ENCODE measurements at places on chromosomes 7 and 10.
A peak's percentile ranks its signal among the peaks of the same experiment; 100 is the strongest.

GRCh38 chr7:32191305-32191704, 121.1 kb upstream of the PDE1C start:
- DNase-seq = no peak

DNA sequence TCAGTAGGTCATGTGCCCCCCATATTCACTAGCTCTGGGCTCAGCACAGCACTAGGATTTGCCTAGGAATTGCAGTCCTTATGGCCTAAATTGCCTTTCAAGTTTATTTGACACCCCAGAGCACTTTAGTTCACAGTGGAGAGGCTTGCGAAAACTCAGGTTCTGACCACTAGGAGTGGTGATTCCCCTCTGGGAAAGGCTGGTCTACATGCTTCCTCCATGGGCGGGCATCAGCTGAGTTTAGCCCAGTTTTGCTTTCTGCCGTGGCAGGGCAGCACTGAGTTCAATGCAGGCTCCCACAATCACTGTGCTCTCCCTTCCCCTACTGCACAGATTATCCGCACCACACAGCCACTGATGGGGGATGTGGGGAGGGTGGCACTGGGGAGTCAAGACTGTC, 94.4 kb downstream of the ADCYAP1R1 start:
- DNase-seq = no peak

DNA sequence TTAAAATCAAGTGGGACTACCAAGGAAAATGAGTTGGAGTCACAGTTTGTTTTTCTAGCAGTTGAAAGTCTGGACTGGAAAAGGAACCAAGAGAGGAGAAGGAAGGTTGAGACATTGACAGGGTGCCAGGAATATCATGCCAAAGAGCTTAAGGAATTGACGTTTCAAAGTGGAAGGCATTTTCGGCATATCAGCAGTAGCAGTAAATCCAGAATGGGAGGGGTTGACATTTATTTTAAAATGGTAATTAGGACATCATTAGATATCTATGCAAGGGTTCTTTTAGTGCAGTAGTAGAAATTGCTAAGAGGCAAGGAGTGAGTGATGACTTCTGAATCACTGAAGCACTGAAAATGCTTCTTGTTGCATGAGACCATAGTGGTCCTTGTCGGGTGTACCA, 335.9 kb upstream of the PLXDC2 start:
- no peak for DNase-seq

DNA sequence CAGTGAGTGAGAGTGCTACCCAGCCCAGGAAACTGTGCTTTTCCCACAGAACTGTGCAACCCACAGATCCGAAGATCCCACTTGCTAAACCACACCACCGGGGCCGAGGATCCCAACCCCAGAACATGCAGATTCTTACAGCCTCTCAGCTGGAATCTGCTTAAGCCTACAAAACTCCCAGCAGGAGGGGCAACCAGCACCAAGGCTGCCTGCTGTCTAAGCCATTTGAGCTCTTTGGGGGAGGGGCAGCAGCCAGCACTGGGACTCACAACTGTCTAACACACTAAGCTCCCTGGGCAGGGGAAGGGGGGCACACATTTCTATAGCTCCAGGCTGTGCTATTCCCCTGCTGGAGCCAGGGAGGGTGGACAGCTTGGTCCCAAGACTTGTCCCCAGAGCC, 529.9 kb downstream of the XPNPEP1 start:
- no peak for DNase-seq

DNA sequence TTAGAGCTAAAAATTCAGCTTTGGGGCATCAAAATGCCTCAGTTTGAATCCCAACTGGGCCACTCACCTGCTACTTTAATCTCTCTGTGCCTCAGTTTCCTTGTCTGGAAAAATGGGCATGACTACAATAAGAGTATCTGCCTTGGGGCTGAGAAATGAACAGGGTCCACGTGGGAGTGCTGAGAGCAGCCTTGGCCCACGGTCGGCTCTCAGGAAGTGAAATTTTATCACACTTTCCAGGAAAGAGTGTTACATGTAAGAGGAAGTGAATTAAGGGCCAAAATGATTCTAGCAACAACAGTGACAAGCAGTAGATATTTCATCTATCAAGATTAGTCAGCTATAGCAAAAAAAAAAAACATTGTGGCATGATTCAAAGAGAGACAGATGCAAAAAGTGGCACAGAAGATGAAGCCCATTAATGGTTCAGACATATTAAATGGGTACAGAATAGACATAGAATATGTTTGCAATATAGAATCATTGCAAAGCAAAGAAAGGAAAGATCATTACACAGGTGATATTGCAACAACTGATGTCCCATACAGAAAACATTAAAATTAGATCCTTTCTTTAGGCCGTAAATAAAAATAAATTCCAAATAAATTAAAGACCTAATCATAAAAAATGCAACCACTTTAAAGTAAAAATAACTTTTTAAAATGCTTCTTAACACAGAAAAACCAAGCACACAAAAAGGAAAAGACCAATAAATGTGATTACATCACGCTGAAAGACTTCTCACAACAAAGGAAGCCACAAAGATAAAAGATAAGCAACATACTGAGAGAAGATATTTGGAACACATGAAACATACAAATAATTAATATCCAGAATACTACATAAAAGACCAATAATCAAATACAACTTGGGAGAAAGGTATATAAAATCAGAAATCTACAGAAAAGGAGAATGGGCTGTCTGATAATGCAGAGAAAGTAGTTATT, 4.3 kb downstream of the TMEM273 start:
- DNase-seq = peak; percentile 90

DNA sequence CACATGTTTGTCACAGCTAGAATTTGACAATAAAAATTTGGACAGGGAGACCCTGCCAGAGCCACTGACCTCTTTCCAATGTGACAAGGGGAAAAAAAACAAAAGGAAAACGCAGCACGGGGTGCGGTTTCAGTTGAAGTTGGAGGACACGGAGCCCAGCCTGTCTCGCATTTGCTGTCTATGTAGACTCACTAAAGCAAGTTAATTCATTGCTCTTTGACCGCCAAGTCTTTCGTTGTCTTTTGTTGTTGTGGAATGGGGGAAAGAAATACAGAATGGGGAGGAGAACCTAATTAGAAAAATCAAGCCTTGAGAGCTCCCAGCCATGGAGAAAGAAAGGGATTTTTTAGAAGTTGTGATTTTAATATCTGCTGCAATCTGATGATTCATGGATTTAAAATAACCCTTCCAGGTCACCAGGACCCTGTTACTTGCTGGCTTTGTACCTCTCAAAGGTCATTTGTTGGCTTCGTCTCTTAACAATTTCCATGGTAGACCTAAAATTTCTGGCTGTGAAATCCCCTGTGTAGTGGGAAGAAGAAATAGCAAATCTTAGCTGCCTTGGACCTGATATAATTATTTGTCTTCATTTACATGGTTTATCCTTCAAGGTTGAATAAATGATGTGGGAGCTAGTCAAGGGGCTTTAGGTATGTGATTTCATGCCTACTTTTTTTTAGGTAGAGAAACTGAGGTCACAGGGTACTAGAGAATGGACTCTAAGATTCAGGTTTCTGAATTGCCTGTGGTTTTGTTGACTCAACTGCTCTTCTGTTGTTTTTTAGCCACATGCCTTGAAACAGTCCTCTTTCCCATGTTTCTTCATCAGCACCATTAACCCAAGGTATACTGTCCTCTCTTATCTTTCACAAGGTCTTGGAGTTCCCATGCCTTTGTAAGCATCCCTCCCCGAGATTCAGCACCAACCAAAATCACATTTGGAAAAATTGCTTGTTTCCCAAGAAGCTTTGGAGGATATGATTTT, 78.7 kb downstream of the TCF7L2 start:
- no peak for DNase-seq

GRCh38 chr10:85532773-85533172, 833.8 kb downstream of the GRID1 start:
- no peak for DNase-seq

DNA sequence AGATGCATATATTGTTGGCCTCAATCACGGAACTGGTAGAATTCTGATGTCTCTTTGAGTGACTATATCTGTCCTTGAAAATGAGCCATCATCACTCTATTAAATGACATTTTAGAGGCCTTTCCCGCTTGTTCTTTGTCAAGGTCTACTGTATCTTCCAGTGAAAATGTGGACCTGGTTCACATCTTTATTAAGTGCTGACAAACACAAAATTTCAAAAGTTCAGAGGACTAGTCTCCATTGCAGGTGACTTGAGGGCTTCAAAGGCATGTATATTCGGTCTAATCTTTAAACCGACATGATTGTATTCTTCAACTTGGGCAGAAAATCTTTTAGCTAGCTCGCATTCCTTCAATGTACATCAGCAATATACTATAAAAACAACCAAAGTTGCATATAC, 36.6 kb upstream of the VWDE start:
- no peak for DNase-seq
